ENCODE measurements at places on chromosomes 12 and 14.

- DNase-seq = no peak
These were observed 5.8 kb downstream of the CFAP54 start for GRCh38 chr12:96495155-96495554.

DNA sequence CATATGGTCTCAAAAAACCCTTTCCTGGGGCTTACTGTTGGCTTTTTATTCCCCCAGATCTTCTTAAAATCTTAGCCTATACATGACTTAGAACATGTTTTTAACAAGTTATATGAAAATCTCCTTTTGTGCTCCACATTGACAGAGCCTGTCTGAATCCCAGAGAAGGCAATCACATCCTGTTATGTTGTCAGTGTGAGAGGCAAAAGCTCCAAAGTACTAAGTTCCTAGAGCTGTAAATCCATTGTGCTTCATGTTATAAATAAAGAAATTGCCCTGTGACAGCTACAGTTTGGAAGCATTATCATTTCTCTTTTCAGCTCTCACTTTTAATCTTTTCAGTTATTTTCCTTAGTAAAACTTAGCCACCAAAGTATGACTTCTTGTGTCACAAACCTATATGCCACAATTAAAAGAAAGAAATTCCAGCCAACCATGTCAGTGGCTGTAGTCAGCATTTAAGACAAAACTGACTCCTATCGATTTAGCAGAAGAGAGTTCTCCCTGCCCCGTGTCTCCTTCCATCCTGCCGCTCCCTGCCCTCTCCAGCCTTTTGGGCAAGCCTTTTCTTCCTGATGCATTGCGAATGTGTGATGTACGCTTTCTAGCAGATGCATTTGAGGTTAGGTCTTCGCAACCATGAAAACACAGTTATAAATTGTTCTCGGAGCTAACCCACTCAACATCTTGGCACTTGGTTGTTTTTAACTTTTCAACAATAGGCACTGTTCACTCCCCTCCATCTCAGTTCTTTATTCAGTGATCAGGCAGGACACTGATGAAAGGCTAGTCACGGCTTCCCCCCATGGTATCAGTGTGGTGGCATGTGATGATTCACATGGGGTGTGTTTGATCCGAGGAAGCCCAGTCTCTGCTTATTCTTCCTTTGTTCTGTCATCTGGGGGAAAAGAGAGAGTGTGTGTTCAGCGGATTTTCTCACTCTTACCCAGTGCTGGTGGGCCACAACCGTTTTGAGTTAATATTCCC lies 143.5 kb downstream of the SSPN start:
- DNase-seq = no peak

DNA sequence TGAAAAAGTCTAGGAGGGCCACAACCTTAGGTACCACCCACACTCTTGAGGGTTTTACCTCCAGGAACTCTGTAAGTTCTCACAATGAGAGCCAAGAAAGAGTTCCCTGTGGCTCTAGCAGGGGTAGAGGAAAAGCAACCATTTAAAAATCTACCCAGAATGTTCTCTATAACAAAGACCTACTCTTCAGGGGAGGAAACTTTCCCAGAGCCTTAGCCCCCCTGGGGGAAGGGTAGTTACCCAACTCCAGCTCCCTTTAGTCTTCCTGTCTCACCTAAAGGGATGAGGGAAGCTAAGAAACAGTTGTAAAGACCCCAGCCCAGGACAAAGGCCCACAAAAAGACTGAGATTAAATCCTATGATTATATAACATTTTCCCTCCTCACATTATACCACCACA lies 46.2 kb upstream of the JDP2 start:
- no peak for DNase-seq

DNA sequence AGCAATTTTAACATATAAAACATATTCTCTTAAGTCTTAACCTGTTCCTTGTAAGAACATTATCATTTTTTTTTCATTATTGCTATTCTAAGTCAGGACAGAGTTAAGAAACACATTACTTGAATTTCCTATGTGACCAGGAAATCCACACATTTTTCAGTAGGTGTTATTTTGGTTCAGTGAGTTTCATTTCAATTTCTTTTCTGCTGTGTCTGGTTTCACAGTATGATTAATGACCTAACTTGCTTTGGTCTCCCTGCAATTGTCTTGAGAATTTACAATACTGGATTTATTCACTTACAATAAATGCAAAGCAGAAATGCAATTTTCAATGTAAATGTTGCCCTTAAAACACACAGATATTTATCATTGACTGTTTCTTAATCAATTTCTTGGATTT lies 396.9 kb upstream of the TMTC1 start:
- no peak for DNase-seq

DNA sequence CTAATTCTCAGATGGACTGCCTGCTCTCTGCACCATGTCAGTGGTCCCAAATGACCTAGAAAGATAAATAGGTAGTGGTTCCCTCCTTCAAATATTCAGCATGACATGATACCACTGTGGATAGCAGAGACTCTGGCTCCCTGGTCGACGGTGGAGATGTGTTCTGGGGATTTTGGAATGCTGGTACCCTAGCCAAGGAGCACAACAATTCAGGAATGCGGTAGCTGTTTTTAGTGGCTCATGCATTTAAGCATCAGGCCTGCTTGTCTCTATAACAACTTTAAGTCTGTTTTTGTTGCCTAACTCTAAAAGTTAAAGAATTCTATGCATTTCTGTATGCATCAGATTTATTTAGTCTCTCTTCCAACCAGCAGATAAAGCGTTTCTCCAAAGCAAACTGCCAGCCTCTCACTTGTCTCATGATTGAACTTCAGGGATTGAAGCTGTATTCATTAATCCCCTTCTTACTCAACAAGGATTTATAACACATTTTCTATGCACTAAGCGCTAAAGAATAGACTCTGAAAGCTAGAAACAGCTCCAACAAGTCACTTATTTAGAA lies 164.9 kb upstream of the BMP4 start:
- DNase-seq = no peak

DNA sequence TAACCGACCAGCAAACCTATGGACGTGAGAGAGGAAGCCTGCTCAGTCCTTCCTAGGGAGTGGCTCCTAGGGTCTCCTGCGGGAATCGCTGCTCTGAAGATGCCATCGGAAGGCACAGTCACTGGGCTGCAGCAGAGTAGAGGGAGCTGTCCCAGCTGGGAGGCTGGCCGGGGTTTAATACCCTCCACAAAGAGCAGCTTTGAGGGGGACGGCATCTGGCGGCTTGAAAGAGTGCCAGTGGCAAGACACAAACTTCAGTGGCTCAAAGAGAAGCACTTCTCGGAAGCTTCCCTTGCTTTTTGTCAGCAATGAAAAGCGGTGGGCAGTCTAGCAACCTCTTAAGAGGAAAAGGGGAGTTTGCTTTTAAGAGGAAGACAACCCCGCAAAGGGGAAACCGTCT lies 114.6 kb downstream of the TMEM132C start:
- DNase-seq = no peak

DNA sequence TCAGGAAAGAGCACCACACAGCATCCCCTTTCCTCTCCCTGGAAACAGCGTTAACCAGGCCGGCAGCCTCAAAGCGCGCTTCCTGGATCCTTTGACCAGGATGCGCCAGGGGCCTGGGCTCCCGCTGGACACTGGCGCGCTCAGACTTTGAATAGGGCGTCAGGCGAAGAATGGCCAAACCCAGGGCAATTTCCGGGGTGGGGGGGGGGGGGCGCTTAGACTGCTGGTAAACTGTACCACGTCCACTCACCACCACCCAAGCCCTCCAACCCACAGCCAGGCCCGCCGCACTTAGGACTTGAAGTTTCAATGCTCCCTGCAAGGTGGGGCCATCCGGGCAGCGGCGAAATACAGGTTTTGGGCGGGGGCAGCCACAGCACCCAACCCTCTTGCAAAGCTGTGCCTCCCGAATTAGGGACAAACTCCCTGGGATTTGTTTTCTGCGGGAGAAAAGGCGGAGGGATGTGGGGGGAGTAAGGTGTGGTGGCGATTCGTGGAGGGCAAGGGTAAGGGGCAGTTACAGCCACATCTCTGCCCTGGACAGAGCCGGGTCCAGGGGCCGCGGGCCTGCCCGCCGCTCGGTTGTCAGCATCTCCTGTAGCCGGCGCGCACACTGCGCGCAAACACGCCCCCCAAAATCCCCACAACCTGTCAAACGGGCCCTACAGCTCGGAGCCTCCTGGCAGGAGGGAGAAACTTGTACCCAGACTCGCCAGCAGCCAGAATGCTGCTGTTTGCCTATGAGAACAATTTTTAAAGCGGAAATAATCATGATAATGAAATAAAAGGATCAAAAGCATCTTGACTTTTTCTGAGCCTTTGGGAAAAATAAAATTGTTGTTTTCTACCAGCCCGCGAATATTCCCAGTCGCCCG lies 958 bp downstream of the RTN1 start:
- no peak for DNase-seq
